ENCODE measurements at places on chromosomes 5 and 9. TPM values are rescaled to one million over a fixed set of nuclear protein-coding genes. Genes with fewer than 3 reads are reported as not detected.

DNA sequence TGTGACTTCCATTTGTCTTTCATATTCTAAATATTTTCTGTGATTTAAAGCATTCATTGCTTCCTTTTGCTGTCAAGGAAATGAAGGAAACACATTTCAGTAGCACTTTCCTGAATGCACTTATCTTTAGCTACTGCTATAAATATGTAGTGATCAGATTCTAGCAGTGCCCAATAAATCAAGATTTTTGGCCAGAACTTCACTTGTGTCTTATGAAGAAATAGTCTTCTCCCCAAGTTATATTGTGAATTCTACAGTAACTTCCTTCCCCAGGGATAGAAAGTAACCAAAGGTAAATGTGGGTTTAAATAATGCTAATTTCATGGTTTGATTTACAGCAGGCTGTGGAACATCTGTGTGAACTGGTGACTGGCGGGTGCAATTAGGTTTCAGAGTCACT is 77.9 kb downstream of the DMRT2 start:
- DNase-seq = no peak

DNA sequence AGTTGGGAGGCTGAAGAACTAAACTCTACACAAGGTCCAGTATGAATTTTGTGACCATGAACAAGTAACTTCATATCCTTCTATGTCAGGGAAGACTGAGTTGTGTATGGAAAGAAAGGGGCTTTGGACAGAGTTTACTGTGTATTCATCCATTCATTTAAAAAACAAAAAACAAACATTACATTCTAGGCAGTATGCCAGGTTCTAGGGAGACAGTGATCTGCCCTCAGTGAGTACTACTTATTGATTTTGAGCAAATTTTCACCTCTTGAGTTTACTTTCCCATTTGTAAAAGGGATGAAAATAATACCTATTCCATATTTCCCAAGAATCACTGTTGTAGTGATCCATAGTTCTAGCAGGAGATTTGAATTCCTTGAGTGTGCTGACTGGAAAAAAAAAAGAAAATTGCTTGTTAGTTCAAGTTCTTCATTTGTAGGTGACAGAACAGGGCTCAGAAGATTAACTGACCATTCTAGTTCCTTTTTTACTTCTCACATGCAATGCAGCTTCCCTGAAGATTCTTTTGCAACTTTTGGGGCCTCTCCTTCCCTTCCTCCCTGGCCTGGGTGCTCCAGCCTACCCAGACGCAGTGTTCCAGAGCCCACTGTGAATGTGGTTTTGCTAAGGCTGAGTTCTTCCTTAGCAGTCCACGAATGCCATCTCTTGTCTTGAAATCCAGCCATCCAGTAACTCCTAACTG is 2.6 kb upstream of the GAPVD1 start:
- DNase-seq = no peak

DNA sequence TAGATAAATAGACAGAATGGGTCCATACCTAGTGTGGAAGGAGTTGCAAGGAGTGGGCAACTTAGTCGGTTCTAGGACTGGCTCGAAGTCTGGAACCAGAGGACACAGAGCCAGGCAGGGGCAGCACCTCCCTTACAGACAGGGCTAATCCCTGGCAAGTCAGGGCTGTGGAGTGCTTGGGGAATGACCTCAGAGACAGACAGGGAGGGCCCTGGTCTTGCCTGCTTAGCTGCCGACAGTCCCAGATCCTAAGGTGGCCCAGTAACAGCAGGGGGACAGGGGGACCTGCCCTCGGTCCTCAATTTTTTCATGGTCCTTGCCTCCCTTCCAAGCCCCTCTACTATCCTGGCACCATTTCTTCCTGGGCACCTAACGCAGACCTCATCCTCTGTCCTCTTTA is 222.4 kb upstream of the TNC start:
- DNase-seq = no peak

DNA sequence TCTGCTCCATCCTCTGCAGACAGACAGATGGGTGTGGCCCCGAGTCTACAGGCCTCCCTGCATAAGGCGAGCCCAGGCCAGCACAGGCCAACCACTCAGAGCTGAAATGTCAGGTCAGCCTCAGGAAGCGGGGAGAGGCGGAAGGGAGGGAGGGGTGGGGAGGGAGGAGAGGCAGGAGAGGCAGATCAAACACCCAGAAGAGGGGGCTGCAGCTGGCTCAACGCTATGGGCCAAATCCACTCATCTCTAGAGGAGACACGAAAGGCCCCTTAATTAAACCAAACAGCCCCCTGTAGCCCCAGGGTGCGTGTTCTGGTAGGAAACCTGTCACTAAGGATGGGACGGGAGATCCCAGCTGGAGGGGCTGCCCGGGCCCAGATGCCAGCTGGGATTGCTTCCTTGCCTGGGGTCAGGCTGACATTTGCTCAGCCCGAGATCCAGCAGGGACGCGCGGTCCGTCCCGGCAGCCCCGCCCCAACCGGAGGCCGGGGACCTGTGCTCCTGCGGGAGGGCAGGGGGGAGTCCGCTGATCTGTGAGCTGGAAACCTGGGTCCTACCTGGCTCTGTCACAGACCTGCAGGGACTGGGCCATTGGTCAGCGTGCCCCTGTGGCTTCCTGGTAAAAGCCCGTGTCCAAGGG is 97.2 kb upstream of the SARDH start:
- DNase-seq = peak; percentile 52

DNA sequence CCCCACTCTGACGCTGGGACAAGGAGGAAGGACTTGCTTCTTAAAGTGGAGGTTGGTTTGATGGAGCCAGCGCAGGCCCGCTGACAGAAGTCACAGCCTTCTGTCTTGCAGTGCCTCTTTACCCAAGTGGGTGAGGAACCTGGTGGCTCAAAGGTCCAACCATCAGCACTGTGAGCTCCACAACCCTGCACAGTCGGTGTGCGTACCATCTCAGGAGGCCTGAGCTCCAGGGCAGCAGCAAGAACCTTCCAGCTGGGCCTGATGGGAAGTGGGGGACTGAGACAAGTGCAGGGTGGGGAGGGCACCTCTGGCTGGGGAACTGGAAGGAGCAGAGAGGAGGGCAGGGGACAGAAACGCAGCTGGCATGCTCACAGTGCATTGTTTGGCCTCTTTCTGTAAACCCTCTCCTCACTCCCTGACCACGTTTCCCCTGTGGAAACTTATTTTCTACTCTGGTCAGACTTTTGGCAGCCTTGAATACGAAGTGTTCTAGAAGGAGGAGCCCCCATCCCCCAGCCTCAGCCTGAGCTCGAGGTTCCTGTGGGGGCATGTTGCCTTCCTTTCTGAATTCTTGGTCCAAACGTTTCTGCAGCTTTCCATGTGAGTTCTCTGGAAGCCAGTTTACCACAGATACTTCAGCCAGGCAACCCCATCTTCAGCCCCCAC is 178.5 kb upstream of the PITX1 start:
- DNase-seq = no peak

DNA sequence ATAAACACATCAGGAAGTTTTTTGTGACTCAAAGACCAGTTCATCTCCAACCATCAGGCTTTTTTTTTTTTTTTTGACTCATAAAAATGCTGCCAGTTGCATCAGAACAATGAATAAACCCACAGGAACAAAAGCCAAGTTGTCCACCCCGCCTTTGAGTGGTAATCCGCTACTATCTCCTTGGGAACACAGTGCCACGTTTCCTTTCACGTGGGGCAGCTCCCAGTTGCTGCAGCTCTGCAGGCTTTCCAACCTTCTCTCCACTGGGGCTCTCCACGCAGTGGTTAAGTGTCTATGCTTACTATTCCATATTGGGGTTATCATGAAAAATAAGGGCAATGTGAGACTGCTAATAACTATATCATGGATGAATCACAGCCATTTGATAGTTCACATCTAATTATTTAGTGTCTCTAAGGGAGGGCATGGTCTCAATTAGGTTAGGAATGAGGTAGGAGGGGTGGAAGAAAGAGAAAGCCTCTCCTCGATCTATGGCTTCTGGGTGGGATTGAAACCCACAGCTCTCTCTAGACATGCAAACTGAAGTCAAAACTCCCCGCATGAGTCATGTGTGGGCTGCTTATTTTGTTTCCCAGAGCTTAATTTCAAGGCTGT is 55.8 kb upstream of the ACTBL2 start:
- DNase-seq = no peak

DNA sequence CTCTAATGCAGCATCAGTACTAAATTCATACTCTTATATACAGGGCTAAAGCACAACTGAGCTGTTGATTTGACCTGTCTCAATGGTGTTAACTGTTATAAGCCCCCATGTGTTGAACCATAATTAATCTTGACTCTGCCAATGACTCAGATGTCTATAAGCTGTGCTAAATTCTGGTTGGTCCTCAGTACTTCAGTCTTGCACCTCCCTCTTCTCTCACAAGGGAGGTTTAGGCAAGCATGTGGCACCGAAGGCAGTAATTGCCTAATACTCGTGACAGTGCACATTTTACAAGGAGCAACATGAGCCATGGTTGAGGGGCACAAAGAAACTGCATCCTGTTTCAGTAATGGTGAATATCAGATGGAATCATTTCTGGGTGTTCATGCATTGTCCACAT is 255.9 kb downstream of the TRPM3 start:
- no peak for DNase-seq

Gene ABCA1
- total RNA-seq = 32.4 TPM

All from neural progenitor cell (in vitro differentiated cells).